ENCODE measurements at places on chromosomes 13 and 19.

GRCh38 chr13:67192751-67193150 is 37.4 kb downstream of the PCDH9 start:
- no peak for DNase-seq

DNA sequence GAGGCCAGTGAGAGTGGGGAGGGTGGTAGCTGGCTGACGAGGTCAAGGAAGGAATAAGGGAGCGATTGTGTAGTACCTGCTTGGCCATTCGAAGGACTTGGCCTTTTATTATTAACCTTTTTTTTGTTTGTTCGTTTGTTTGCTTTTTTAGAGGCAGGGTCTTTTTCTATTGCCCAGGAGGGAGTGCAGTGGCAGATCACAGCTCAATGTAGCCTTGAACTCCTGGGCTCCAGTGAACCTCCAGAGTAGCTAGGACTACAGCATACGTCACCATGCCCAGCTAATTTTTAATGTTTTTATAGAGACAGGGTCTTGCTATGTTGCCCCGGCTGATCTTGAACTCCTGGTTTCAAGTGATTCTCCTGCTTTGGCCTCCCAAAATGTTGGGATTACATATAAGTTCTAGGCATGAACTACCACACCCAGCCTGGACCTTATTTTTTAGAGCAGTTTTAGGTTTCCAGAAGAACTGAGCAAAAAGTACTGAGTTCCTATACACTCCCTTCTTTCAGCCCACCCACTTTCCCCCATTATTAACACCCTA is 25.5 kb downstream of the ARHGEF7 start:
- no peak for DNase-seq

DNA sequence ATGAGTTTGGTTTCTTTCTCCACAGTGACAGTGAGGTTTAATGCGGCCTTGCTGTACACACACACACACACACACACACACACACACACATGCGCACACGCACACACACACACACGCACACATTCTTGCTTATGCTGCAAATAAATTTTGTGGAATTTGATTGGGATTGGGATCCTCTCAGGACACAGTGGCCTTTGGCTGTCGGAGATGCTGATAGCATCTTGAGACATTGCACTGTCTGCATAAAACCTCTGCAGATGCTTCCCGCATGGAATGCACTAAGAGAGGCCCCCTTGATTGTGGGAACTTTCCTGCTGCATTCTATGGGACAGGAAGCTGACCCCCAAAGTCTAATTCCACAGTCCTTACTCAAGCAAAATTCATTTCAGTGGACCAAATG is 145.6 kb downstream of the FLT1 start:
- DNase-seq = no peak

DNA sequence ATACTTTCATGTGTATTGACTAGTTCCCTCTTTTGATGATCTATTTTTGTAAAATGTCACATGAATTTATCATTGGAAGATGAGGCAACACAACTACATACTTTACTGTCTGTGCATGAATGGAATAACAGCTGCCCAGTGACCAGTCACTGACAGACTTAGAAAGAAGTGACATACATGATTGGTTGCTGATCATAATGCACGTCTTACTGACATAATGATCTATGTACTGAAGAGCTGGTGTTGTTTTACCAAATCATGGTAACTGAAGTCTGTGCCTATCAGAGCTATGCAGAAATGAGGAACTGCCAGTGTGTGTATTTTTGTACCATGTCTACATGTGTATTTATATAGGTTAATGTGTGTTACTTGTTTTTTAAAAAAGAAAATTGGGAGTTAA is 26.5 kb downstream of the GPR18 start:
- DNase-seq = no peak

Measured in stimulated activated CD4-positive, alpha-beta T cell treated with anti-CD3 and anti-CD28 coated beads, Interleukin-2, amount 100 ng/mL, for 48 hours (primary cell).